GF-D8 (cell line): ENCODE measurements at places on chromosomes 1 and 21.

DNA sequence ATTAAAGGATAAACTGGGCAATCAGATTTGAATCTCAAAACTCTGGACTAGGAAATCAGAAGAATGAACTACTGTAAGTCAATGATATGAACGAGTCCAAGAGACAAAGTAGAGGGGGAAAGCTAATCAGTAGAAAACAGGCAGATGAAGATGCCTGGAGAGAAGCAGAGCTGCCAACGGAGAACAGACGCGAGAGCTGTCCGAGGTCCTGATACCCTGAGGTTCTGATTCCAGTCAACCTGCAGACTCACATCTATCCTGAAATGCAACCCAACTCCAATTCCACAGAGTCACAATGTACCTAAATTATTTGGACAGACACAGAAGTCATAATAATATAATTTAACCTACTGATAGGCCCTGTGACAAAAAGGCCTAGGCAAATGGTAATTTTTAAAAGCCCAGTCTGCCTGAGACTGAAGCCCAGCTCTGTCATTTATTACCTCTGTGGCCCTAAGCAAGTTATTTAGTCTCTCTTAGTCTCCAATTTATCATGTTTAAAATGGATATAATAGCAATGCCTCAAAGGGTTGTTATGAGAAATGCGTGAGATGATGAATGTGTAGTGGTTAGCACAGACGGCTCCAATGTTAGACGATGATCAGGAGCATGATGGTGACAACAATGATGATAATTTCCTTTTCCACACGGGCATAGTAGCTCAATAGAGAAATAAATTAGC is 33.4 kb downstream of the RGS7 start:
- DNase-seq: no peak

DNA sequence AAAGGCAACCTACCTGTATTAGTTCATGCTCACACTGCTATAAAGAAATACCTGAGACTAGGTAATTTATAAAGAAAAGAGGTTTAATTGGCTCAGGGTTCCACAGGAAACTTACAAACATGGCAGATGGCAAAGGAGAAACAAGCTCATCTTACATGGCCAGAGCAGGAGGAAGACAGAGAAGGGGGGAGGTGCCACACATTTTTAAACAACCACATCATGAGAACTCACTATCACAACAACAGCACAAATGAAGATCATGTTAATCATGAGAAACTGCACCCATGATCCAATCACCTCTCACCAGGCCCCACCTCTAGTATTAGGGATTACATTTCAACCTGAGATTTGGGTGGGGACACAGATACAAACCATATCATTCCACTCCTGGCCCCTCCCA is 90.6 kb upstream of the KCTD3 start:
- DNase-seq: no peak

GRCh38 chr21:44904141-44904923 is 16.4 kb downstream of the ITGB2 start:
- DNase-seq: no peak

DNA sequence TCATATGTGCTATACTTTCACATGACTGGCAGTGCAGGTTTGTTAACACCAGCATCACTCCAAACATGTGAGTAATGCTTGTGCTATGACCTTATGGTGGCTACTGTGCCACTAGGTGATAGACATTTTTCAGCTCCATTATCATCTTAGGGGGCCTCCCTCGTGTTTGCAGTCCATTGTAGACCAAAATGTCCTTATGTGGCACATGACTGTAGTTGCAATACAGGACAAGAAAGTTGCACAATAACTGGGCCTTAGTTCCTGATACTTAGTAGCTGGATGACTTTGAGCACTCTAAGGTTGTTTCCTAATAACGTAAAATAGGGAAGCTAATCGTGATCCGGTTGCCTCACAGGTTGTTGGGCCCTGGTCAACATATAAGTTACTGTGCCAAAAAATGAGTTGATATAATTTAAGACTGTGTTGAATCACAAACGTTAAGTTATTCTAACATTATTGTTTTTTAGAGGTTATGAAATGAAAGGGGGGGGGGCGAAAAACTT is 511 bp upstream of the SNX27 start:
- peak; percentile 96 for DNase-seq

DNA sequence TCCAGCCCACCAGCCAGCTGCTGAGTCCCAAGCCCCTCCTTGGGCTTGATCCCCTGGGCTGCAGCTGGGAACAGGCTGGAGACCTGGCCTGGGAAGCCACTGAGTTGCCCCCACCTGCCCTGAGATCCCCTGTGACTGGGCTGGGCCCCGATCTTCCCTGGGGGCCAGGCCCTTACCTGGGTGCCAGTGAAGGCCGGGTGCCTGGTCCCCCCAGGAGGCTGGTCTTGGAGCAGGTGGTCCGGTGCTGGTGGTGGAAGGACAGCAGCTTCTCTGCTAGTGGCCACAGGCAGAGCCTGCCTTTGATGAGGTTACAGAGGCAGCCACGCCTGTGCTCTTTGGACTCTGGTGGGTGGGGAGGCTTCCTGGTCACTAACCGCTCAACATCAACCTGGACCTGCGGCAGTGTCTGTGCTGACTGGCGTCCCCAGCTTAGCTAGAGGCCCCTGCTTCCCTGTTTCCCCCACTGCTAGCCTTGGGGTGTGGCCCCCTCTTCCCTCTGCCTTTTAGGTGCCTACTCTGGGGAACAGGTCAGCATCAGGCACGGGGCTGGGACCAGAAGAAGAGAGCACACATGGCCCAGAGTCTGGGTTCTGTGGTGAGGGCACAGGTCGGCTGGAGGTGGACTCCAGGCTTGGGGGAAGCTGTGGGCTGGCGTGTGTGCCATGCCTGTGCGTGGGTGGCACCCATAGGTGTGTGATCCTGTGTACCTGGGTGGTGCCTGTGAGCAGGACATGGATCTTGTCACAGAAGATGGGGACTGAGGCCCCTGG is at the start of gene EPS8L3:
Gene EPS8L3 (minus strand): TSS at position 278 of the 770 bp plus-strand sequence. CDS start 2,174 bp downstream, outside the sequence.
- no peak for DNase-seq

- DNase-seq: no peak
Measured at GRCh38 chr21:41979751-41980369, 26.0 kb upstream of the C2CD2 start.

- no peak for DNase-seq
Measured at GRCh38 chr1:64483731-64484414, 13.9 kb downstream of the CACHD1 start.

DNA sequence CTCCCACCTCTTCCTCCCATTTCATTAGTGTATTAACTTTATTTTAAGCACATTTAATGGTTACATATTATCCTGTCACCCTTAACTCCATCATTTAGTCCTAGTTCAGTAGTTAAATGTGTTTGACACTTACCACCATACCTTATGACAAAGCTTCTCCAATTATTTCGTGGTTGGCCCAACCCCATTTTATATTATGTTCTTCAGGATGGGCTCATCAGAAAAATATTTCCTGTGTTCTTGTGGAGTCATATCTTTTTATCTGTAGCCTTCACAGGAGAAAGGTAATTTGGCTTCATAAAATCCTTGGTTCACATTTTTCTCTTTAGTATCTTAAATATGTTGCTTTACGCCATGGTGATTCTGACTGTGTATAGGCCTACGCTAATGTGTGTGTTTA is 142.3 kb upstream of the COL6A1 start:
- DNase-seq: no peak

DNA sequence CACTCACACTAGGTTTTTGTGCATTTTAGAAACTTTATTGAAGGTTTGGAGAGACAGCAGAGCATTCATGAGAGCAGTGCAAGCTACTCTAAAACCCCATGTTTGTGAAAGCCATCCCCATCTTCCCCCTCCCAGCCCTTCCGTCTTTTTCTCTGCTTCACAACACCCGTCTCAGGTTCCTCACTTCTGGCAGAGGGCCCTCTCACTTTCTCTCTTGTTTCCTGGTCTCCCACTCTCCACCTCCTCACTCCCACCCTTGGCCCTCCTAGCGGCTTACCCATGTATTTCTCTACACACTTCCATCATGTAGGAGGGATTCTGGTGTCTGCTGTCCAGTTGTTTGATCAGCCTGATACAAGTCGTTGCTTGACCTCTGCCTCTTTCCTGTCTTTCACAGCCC is 92.7 kb downstream of the LRRC8C start:
- DNase-seq: no peak

DNA sequence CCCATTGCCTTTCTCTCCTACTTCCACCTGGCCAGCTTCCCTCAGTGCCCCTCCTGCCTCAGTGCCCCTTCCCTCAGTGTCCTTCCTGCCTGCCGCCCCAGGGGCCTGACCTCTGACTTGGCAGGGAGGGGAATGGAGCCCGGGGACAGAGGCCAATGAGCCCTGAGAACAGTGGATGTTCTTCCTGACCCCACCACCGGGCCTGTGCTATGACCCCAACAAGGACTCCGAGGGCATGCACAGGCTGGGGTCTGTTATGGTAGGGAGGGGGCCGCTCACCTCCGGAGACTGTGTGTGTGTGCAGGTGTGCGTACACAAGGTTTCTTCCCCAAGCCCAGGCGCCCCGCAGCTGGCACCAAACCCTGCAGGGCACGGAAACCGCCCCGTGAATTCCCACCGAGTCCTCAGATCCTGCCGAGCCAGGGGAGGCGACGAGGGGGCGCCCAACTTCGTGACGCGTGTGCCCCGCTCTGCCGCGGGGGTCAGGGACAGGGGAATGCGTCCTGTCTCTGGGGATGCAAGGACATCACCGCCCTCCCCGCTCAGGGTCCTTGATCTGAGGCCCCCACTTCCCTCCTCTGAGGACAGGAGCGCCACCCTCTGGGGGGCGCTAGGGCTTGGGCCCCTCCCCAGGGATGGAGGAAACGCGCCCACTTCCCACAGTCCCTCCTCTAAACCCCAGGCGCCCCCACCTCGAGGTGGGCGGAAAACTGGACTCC is 766 bp downstream of the RAP1GAP start:
- no peak for DNase-seq

- DNase-seq: no peak
Measured at GRCh38 chr1:227378871-227379554, 60.7 kb upstream of the CDC42BPA start.

DNA sequence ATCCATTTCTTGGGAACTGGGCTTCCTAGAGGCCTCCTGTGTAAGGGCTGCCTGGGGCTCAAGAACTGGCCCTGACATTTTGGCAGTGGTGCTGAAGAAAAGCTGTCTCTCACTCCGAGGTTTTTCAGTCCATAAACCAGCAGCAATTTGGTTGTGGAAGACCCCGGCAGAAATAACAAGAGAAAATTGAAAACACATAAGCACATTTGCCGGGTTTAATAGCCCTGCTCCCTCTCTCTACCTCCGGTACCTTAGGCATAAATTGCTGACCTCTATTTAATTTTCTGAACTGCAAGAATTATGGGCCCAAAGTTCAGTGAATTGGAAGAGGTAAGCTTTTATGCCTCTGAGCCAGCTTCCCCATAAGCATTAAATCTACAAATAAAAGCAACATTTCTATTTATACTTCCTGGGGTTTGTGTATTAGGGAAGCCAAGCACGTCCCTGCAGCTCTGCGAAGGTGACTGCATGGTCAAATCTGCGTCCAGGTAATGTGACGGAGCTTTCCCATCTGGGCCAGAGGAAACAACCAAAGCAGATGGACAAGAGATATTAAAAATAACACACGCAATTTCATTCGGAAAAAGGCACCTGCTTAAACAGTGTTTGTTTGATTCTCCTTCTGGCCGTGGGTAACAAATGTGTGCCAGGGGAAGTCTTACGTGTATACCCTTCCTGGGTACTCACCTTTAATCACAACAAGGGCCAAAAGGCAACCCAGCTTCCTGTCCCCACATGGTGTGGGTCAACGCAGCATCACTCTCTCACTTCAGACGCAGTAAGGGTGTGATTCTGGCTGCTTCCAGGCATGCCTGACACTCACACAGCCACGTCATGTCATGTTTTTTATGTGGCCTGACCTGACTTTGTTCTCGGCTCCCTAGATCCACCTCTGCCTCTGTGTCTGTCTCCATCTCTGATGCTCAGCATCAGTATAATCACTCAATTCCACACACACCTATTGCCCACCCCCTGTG is 69.2 kb downstream of the PAPPA2 start:
- no peak for DNase-seq

GRCh38 chr21:34599534-34600101 is 15.3 kb downstream of the RCAN1 start:
- no peak for DNase-seq

DNA sequence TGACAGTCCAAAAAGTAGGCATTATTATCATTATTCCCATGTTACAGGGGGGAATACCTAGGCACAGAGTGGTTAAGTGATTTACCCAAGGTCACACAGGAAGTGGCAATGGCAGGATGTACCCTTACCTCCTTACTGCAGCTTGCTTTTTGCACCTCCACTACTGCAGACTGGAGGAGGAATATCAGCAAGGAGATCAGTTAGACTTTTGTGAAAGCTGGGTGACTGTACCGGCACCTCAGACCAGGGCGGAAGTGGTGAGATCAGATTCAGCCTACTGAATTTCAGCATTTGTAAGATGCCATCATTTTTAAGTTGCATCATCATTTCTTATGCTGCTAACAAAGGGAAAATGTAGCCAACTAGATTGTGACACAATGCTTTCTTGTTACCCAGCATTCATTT is 4.5 kb downstream of the ADARB1 start:
- DNase-seq: peak; percentile 92

GRCh38 chr1:25992689-25993171 is 5.1 kb downstream of the PAFAH2 start:
- no peak for DNase-seq

DNA sequence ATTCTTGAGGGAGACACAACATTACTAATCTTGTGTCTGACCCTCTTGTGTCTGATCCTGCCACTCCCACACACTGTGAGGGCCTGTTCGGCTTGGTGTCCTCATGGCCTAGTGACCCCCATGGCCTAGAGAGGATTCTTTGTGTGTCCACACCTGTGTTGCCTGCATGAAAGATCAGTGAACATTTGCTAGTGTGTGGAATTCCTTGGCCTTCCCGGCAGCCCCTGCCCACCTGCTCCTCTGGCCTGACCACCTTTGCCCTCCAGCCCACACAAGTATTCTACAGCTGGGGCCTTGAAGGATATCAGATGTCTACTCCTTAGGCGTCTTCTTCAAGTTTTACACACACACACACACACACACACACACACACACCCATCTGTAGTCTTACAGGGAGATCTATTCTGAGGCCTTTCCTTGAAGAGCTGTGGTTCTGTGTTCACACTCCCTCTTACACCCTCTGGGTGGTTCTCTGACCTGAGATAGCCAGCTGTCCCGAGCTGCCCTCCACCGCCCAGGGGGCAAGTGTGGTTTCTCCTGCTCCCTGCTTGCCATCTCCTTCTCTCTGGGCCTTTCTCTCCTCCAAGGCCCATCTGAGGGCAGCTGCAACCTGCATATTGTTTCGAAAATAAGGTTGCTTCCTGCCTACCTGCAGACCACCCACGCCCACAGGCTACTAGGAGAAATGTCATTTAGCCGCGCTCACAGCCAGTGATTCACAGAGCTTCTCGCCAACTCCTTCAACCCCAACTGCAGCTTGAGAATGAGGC is 45.4 kb downstream of the CD247 start:
- DNase-seq: no peak

- DNase-seq: peak; percentile 47
Measured at GRCh38 chr1:2132222-2133038, 62.1 kb downstream of the FAAP20 start.

GRCh38 chr21:33364830-33365229 is 38.4 kb upstream of the IFNGR2 start:
- no peak for DNase-seq

DNA sequence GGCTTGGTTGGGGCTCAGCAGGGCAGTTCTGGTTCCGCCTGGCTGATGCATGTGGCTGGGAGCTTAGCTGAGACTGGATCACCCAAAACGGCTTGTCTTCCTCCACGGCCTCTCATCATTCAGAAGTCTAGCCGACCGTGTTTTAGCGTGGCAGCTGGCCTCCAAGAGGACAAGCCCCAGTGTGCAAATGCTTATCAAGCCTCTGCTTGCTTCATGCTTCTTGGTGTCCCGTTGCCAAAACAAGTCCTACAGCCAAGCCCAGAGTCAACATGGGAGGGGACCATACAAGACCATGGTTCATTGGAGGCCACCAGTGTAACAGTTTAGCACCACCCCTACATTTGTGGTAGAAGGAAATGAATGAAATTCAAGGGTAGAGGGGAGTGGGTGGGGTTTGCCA is 10.5 kb upstream of the KDF1 start:
- no peak for DNase-seq
